ENCODE measurements at places on chromosomes 6 and 20.
A peak's percentile ranks its signal among the peaks of the same experiment; 100 is the strongest.

DNA sequence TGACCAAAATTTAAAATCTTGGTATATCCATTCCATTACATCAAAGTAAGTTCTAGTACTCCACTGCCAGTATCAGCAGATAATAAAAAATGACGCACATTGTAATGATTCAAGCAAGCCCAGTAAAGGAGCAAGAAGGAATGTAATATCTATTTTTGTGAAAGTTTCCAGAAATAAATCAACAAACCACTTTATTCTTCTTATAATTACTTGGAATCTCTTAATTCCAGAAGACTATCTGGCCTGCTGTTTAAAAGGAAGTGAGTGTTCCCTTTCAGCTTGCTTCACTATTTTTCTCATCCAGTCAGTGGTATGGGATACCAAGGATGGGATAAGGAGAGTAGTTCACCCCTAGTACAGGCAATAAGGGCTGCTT is 42.2 kb upstream of the DSE start:
- no peak for DNase-seq

DNA sequence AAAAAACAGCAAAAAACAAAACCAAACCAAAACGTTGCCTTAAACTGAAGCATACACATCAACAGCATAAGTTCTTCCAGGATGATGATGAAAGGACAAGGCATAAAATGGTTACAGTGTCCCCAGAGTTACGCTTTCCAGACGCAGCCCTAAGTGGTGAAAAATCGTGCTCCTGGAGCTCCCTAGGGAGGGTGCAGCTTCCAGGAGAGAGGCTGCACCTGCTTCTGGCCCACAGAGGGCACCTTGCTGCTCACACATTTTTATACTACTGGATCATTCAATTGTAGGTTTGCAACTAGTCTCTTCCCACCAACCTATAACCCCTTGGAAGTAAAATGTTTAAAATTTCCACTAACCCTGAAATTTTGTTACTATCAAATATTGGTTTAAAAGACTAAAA is 115.0 kb downstream of the PRKN start:
- DNase-seq: no peak

GRCh38 chr20:38805958-38806854 is 709 bp downstream of the PPP1R16B start:
- DNase-seq: no peak

DNA sequence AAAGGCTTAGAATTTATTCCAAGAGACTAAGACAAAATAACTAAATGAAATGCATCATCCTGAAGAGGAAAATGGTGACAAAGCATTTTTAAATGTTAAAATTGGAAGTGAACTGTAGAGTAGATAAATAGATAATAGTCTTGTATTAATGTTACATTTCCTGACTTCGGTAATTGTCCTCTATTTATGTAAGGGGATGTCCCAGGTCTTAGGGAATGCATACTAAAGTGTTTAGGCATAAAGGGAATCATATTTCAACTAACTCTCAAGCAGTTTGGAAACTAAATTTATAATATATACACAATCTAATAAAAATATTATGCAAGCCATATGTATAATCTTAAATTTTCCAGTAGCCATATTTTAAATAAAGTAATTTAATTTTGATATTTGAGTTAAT is 159.3 kb downstream of the WDR27 start:
- DNase-seq: no peak

GRCh38 chr6:16477367-16478149 is 239.2 kb downstream of the GMPR start:
- peak; percentile 33 for DNase-seq

GRCh38 chr6:151655099-151655498 is 152.4 kb upstream of the ESR1 start:
- DNase-seq: no peak

GRCh38 chr6:132369526-132369925 is 31.7 kb downstream of the MOXD1 start:
- DNase-seq: no peak

- DNase-seq: no peak
Measured at GRCh38 chr6:82259389-82259788, 11.8 kb upstream of the IBTK start.

Data from femur (tissue), 1 donor.